ENCODE measurements at places on chromosomes 16 and 17.

GRCh38 chr16:55534756-55535155 is 25.9 kb downstream of the LPCAT2 start:
- no peak for DNase-seq

DNA sequence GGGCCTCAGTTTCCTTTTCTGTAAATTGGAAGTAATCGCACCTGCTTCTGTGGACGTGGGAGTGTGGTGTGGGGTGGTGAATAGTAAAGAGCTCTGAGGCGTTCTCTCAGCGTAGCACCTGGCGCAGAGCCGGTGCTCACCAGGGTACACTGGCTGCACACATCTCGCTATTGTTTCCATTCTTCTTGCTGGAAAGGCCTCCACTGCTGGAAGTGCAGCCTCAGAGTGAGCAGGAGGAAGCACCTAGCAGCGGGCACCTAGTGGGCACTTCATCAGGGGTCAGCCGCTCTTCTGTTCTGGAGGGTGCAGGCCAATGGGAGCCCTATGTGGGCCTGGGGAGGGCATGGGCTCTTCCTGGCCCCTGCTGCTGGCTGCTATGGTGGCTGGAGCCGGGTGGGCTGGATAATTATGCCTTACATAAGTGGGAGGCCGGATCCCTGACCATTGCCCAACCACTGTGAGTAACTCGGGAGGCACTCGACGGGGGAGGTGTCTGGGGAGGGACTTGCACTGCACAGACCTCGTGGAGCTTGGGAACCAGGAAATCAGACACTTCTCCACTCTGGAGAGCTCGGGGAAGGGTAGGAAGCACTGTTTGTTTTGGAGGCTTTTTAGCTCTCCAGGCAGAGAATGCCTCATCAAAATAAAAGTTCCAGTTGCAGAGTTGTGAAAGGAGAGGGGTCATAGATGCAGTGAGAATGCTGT is 1.7 kb downstream of the MAP2K3 start:
- DNase-seq: no peak

GRCh38 chr16:1938316-1938715 is 4.7 kb downstream of the MSRB1 start:
- no peak for DNase-seq

GRCh38 chr16:17469741-17470181 is 999 bp downstream of the XYLT1 start:
- no peak for DNase-seq

DNA sequence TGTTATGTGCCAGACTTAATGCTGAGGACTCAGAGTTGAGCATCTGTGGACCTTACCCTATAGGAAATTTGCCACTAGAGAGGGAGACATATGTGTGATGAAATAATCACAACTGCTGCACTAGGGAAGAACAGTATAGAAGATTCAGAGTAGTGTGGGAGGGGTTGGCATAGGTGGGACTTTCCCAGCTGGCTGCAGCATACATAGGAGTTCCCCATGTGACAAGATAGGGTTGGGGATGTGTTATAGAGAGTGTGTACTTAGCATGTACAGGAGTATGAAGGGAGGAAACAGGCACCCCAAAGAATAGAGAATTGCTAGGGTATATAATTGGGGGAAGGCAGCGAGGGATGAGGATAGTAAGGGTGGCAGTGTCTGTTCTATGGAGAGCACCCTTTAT is 2.9 kb downstream of the NUP93 start:
- no peak for DNase-seq

- DNase-seq: no peak
Measured at GRCh38 chr17:4144422-4144747, 1.4 kb downstream of the CYB5D2 start.

GRCh38 chr16:8818504-8819270 is 21.0 kb downstream of the PMM2 start:
- DNase-seq: no peak

- DNase-seq: no peak
Measured at GRCh38 chr17:71409137-71409536, 711.7 kb upstream of the SOX9 start.

- no peak for DNase-seq
Measured at GRCh38 chr16:66935314-66936011, at the start of gene CES2. Gene CES2 (plus strand): TSS chr16:66935516. CDS start chr16:66935636, 120 bp downstream.

GRCh38 chr17:4358154-4358553 is 8.3 kb downstream of the UBE2G1 start:
- DNase-seq: no peak

DNA sequence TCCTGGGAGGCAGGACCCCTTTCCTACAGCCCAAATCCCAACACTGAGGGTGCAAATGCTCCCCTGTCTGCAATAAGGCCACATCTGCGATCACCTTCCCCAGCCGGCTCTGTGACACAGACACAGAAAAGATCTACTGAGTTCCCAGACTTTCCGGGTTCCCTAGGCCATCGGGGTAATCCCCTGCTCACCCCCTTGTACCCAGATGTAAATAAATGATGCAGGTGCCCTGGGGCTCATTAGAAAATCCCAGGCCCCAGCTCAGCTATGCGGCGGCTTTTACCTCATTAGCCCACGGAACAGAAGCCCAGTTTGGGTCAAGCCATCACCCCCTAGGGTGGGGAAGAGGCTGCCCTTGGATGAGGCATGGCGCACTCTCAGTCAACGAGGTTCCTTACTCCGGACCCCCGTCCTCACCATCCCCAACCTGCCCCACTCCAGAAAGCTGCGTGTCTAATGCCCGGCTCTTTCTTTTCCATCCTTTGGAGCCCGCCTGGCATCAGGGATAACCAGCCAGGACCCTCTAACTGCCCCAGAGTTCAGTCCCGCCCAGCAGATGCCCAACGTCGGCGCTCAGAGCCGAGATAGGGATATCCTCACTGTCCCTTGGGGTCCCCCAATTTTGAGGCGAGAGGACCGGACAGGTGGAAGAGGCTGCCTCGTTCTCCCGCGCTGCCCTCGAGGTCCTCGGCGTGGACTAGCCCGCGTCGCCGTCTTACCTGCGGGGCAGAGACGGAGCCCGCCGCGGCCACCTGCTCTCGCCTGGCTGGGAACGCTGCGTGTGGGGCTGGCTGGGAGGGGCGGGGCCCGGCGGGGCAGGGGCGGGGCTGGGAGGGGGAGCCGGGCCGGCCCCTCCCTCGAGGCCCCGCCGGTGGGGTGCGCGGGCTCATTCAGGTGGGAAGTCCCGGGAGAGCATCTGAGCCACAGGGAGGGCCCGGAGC is at the start of gene ZNF385C:
Gene ZNF385C, minus strand, starts transcription at position 783 of the 941 bp plus-strand sequence. CDS start 35,417 bp downstream, outside the sequence.
- peak; percentile 43 for DNase-seq

GRCh38 chr16:11611871-11612664 is 25.3 kb upstream of the LITAF start:
- no peak for DNase-seq

DNA sequence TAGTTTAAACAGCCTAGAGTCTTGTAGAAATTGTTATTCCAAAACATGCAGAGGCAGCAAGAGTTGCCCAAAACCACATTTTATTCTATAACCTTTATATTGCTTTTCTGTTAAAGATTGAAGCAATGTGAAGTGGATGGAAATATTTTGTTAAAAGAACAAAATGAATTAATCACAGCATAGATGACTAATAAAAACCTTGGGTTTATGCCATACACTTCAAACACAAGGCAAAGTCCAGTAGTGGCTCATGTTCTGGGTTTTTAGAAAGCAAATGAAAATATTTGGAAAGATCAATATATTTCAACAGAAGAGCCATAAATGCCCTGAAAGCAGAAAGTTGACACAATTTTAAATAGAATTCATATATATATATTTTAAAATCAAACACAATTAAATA is 36.7 kb upstream of the ULK2 start:
- no peak for DNase-seq

- peak; percentile 76 for DNase-seq
Measured at GRCh38 chr17:74981979-74982662, 5.3 kb upstream of the CDR2L start.

GRCh38 chr16:3569851-3570250 is 7.4 kb downstream of the NLRC3 start:
- no peak for DNase-seq

DNA sequence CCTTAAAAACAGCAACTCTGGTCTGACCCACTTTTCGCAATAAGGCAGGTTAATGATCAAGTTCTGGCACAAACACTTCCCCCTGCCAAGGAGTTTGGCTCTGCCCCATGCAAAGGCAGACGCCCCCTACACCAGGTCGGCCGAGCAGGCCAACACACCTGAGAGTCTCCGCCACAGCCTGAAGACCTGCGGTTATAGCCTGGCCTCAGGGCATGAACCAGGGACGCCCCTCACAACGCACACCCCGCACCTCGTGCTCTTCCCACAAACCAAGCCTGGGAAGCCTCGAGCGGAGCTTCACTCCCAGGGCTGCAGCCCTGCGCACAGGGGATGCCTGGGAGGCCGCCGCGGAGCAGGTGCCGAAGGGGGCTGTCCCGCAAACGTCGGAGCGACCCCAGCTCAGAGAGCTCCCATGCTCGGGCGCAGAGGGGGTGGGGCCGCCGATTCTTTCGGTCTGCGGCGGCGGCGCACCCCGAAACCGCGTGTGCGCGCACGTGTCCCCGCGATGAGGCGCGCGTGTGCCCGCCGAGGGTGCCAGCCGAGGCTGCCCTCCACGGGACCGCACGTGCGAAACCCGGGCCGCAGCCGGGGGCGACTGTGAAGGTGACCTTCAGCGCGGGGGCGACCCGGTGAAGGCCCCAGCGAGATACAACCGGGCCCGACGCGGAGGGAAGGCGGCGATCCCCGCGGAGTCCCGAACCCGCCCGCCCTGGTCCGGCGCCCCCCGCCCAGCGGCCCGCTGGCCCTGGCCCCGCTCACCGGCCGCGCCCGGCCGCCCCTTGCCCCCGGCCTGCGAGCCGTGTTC is 559 bp downstream of the CLUH start:
- DNase-seq: no peak

DNA sequence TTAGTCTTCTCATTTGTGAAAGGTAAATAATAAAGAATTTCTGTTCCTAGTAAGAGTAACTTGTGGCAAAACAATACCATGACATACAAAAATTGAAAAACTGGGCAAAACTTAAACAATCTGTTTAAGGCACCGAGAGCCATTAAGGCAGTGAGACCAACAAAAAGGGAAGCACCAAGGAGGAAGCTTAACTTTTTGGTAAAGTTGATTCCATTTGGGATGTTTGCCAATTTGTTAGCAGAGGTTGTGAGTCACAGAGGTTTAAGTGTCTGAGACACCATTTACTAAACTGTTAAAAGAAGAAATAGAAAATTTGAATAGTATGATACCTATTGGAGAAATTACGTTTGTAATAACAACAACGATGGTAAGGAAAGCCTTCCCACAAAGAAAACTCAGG is 4.9 kb downstream of the SLC35G3 start:
- DNase-seq: no peak

All from T-helper 22 cell (primary cell).